ENCODE measurements at places on chromosomes 1 and 21. TPM values are rescaled to one million over a fixed set of nuclear protein-coding genes. Genes with fewer than 3 reads are reported as not detected.

The FABP3 gene
- 6.1 TPM for total RNA-seq

The RAB25 gene
- total RNA-seq = not detected

GRCh38 chr1:96538883-96539282 lies 182.7 kb upstream of the PTBP2 start:
- H3K36me3 ChIP-seq = no peaks in the 10 kb centered on the region
- no peaks in the 10 kb centered on the region for H3K4me1 ChIP-seq
- H3K4me3 ChIP-seq = no peak overlapping the region
- DNase-seq = no peak
- no peak overlapping the region for H3K27ac ChIP-seq

DNA sequence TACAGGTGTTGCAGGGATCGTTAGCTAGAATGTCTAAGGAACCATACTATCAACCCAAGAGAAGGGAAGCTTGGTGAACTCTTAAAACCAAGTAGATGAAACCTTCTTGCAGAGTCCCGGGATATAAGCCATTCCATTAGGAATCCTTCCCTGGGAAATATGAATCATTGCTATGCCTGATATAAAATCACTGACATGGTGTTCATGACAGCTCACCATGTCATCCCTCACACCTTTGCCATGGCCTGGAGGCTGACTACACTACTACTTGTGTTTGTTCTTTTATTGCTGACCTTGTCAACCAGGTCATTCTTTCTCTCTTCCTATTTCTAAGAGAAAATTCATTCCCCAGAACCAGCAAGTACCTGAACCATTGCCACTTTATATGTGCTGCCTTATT lies 12.1 kb downstream of the ST6GALNAC3 start:
- H3K36me3 ChIP-seq = no peaks in the 10 kb centered on the region
- H3K4me1 ChIP-seq = 0 out of 2 replicates have a peak, but pooled peaks cover 5% of the 10 kb centered on the region
- H3K4me3 ChIP-seq = no peak overlapping the region
- H3K27me3 ChIP-seq = no peaks in the 10 kb centered on the region
- no peak overlapping the region for H3K27ac ChIP-seq

DNA sequence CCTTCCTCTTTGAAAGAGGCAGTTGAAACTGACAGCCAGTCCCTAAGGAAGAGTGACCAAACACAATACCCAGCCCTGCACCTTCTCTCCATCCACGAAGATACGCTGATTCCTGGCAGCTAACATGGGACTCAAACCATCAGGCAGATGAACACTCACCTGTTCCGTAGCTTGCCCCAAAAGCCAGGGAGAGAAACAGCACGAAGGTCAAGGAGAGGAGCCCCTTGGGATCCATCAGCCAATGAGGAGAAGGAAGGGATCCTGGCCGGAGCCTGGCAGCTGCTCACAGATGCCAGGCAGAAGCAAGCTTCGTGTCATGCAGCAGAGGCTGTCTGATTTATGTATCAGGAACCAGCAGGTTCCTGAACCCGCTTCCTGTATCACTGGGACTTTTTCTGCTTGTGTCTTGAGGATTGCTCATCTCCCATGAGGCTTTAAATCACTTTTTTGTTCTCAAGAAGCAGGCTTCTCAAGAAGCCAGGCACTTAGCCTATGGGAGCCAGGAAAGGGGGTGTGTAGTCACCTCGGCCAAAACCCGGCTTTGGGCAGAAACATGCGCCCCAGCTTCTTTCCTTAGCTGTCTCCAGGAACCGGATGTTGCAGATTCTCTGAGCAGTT lies at the start of gene SLAMF1:
Gene SLAMF1 (minus strand): TSS at position 334 of the 618 bp plus-strand sequence. CDS start 99 bp downstream, at position 235.
- H3K36me3 ChIP-seq = no peaks in the 10 kb centered on the region
- H3K4me1 ChIP-seq = no peaks in the 10 kb centered on the region
- H3K4me3 ChIP-seq = no peak within 1 kb of the TSS
- no peak within 1 kb of the TSS for H3K27ac ChIP-seq
- DNase-seq = no peak

- no peak overlapping the region for H3K27ac ChIP-seq
- no peak for DNase-seq
- H3K36me3 ChIP-seq = no peaks in the 10 kb centered on the region
- H3K4me3 ChIP-seq = no peak overlapping the region
- H3K4me1 ChIP-seq = no peaks in the 10 kb centered on the region
Measured at GRCh38 chr1:84853741-84854721, 39.0 kb downstream of the LPAR3 start.

DNA sequence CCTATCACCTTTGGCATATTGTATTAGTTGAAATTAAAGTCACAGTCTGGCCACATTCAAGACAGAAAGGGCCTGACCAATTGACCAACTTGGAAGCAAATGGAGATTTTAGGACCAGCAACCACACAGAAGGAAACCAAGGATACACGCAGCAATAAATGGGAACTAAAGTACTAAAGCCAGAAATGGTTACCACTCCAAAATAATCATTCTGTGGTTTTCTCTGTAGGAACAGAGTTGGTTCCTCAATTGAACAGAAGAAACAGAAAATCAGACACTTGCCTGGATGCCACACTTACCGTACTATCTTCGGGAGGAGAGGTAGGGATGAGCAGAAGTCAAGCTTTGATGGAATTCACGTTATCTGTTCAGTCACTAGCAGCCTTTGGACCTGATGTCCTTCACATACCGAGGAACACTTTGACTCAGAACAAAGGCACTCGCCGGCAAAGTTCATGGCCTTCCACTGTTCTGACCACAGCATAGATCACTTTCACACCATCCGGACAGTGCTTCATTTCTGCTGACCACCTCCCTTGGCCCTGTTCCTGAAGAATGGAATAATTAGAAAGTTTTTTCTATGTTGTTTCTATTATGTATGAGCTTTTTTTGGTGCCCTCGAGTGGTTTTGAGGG lies 96.9 kb downstream of the LPAR3 start:
- no peaks in the 10 kb centered on the region for H3K4me1 ChIP-seq
- H3K27me3 ChIP-seq = no peaks in the 10 kb centered on the region
- no peak for DNase-seq
- no peak overlapping the region for H3K4me3 ChIP-seq
- no peaks in the 10 kb centered on the region for H3K36me3 ChIP-seq

The AGT gene
- total RNA-seq = 1.6 TPM

The SLC1A7 gene
- 0.04 TPM for total RNA-seq

All from SJCRH30 (cell line).